ENCODE measurements at places on chromosomes 16 and 17.

- DNase-seq = no peak
Measured at GRCh38 chr16:29977063-29977825, 3.6 kb downstream of the TAOK2 start.

GRCh38 chr16:20137194-20137593, 63.5 kb upstream of the GPR139 start:
- DNase-seq = no peak

DNA sequence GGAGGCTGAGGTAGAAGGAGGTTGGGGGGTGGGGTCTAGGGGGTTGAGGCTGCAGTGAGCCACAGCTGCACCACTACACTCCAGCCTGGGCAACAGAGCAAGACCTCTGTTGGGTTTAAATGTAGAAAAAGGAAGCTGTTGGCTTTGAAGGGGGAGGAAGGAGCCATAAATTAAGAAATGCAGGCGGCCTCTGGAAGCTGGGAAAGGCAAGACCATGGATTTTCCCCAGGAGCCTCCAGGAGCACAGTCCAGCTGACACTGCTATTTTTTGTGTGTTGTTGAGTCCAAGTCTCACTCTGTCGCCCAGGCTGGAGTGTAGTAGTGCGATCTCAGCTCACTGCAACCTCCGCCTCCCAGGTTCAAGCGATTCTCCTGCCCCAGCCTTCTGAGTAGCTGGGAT, 15.9 kb downstream of the LITAF start:
- DNase-seq = no peak

DNA sequence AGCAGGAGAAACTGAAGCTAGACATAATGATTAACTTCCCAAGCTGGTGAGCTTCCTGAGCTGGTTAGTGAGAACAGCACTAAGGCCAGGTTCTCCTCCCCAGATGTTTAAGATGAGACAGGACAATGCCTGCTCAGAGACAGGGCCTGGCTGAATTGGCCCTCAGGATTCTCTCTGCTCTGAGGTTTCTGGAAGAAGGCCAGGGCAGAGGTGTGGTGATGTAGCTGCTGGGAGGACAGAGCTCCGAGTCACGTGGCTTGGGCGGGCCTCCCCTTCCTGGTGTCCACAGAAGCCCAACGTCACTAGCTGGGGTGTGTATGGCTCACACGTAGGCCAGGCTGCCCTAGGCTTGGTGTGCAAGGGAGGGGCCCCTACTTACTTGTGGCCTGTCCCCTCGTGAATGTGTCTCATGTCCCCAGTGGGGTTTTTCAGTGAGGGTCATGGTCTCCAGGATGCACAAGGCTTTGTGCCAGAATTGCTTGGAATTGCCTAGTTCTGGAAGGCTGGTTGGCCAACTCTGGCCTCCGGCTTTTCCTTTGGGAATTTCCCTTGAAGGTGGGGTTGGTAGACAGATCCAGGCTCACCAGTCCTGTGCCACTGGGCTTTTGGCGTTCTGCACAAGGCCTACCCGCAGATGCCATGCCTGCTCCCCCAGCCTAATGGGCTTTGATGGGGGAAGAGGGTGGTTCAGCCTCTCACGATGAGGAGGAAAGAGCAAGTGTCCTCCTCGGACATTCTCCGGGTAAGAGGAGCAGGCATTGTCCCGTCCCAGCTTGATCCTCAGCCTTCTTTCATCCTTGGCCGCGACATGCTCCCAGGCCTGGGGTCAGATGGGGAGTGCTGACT, 3.4 kb downstream of the NOD2 start:
- no peak for DNase-seq

GRCh38 chr17:65154770-65155589, 17.8 kb downstream of the RGS9 start:
- DNase-seq = no peak

DNA sequence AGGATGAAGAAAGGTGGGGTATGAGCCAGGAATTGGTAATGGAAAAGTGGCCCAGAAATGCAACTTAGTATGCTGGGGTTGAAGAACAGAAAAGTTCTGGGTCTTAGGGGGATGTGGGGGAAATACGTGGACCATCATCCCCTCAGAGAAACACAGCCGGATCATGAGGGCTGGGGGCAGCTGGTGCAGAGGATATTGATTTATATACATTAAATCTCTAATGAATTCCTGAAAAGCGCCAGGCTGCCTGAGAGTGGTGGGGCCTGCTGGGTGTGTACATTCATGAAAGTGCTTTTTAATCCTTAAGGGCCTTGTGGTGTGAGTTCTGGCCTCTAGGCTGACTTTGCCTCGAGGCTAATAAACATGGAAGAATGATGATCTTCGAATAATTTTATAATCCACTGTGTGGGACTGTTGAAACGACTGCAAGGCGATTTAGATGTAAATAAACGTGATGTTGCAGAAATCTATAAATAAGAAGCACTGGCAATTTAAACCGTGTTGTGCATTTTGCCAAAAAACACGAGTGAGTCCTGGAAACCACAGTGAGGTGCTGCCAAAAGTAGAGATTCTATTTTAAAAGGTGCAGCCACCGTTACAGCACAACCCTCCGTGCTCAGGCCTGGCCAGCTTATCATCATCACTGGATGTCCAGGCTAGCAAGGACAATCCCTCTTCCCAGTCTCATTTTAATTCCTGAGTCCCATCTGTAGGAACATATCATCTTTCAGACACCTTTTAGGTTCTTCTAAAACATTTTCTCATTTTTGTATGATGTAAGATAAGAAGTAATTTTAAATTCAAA, 32.1 kb downstream of the PRKAR1A start:
- DNase-seq = no peak

- no peak for DNase-seq
Measured at GRCh38 chr16:371515-372301, 1.4 kb upstream of the MRPL28 start.

DNA sequence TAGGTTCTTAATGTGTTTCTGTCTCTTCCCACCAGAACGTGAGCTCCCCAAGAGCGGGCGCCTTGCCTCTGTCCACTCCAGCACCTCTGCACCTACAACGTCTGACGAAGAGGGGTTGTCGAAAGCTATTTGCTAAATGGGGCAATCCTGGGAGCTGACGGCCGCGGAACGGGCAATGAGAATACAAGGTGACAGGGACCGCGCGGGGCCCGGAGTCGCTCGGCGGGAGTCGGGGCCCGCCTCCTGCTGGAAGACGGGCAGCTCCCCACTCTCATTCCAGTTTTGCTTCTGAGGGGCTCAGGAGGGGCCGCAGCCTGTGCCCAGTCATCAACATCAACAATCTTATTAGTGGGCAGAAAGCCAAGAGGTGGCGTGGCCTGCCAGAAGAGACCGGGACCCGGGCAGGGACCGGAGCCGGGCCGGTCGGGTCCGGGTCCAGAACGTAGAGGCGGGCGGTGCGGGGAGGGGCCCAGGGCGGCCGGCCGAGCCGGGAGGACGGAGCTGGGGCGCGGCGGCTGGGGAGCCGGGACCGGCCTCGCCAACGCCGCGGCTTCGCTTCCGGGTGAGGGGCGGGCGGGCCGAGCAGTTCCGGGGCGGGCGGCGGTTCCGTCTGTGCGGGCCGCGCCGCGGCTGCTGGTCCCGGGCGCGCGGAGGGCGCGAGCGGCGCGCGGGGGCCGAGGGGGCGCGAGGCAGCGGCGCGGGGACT, at the start of gene MOSMO:
MOSMO (plus strand) TSS at position 603 of the 706 bp plus-strand sequence. CDS start 191 bp downstream, outside the sequence.
- DNase-seq = peak; percentile 45

DNA sequence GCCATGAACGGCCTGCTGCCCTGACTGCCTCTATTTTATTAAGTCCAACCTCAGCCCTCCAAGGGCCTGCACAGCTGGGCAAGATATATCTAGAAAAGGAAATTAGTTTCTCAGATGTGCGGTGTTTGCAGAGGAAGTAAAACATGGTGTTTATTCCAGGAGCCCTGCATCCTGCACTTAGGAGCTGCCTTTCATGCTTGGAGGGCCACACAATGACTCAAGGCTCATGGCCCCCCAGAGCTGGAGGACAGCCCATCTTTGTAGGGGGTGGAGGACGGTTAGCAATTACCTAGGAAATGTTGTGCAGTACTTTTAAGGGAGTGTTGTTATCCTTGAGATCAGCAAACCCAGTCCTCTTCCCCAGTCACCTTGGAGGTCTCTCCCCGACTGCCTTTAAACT, 80.5 kb downstream of the COPRS start:
- DNase-seq = no peak

GRCh38 chr16:86692426-86692825, 114.1 kb downstream of the FOXL1 start:
- no peak for DNase-seq
